ENCODE measurements at places on chromosomes 13 and 19. TPM values are rescaled to one million over a fixed set of nuclear protein-coding genes. Genes with fewer than 3 reads are reported as not detected.

- DNase-seq, result peak; percentile 9
Observed at GRCh38 chr13:26465514-26465913, 92.0 kb upstream of the WASF3 start.

- no peak for DNase-seq
Observed at GRCh38 chr13:35293579-35294226, 182.8 kb downstream of the MAB21L1 start.

DNA sequence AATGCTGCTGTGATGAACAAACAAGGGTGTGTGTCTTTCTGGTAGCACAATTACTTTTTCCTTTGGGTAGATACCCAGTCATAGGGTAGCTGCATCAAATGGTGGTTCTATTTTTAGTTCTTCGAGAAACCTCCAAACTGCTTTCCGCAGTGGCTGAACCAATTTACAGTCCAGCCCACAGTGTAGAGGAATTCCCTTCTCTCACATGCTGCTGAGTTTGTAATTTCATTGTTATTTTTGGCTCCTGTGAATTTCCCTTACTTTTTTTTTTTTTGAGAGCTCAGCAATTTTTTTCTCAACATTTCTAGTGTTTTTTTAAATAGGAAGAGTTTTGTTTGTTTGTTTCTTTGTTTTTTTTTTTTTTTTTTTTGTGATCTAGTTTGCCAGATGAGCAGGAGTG, 37.5 kb upstream of the ADGRE1 start:
- no peak for DNase-seq

DNA sequence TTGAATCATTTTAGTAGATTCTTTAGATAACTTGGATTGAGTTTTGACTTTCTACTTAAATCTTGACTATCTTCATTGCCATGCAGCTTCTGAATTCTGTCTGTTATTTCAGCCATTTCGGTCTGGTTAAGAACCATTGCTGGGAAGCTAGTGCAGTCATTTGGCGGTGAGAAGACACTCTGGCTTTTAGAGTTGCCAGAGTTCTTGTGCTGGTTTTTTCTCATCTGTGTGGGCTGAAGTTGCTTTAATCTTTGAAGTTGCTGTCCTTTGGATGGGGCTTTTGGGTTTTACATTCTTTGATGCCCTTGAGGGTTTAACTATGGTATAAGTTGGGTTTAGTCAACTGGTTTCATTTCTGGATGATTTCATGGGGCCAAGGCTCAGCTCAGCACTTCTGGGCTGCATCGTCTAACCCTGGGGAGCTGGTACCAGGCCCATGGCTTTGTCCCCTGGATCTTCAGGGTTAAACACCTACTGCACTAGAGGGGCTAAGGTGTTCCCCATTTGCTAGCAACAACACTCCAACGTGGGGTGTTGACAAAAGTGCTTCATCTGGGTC, 10.0 kb upstream of the IGFL2 start:
- DNase-seq, result no peak

The FFAR2 gene
- total RNA-seq, result not detected

GRCh38 chr19:51027873-51028272, 1.5 kb upstream of the KLK11 start:
- DNase-seq, result no peak

DNA sequence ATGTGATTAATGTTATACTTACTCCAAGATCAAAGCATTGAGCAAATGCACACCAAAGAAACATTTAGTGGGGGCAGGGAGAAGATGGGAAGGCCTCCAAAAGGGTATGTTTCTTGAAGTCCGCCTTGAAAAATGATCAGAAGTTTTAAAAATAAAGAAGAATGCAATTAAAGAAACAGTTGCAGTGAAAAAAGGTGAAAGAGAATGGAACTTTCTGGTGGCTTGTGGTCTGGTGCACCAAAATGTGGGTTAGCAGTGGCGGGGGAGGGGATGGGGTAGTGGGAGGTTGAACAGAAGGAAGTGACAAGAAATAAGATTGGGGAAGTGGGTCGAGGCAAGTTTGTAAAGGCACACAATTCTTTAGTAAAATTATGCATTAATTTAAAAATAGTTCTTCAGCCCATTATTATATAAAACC, 2.5 kb downstream of the LCP1 start:
- DNase-seq, result no peak

- DNase-seq, result no peak
Observed at GRCh38 chr19:39399668-39400050, 7.0 kb upstream of the ZFP36 start.

The FCAR gene
- not detected for total RNA-seq

The CYTH2 gene
- total RNA-seq, result 93.8 TPM

The LYL1 gene
- 0.34 TPM for total RNA-seq

- DNase-seq, result no peak
Observed at GRCh38 chr13:23059173-23059572, 121.6 kb upstream of the SGCG start.

DNA sequence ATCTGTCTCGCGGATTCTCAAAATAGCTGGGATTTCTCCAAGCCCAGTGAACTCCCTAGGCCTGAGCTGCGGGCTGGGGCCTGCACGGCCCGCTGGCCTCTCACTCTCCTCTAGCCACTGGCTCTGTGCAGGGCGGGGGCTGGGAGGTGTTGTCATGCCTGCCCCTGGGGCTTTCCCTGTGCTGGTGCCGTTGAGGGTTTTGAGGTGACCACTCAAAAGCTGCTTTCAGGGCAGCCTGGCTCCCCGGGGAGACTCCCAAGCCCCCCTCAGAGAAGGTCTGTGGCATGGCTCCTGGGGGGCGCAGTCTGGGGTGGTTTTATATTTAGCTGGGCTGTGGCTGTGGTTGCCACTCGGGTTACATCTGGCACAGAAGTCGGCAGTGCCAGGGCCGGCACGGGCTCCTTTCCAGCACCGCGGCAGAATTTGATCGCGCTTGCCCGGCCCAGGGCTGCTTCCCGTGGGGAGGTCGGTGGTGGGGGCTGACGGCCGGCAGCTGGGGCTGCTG, 10.0 kb downstream of the NDUFB7 start:
- peak; percentile 61 for DNase-seq

The LACC1 gene
- total RNA-seq, result 8.6 TPM

- no peak for DNase-seq
Observed at GRCh38 chr13:98451676-98452470, 125.0 kb downstream of the STK24 start.

- DNase-seq, result no peak
Observed at GRCh38 chr13:27193496-27193895, 21.9 kb upstream of the USP12 start.

DNA sequence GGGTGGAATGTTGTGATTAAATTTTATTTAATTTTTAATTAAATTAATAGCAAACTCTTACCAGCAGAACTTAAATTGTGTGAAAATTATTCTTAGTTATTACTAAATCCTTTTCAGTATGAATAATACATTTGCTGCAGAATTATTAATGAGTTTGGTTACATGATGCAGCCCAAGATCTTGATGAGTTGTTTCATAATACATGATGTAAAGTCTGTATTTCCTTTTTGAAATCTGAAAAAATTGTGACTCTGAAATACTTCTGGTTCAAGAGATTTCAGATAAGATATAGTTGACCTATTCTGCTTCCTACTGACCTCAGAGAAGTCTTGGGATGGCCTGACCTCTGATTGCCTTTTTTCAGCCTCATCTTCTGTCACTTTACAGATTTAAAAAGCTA, 11.1 kb downstream of the SAE1 start:
- no peak for DNase-seq

GRCh38 chr19:55176076-55176475, 4.0 kb downstream of the SYT5 start:
- no peak for DNase-seq

DNA sequence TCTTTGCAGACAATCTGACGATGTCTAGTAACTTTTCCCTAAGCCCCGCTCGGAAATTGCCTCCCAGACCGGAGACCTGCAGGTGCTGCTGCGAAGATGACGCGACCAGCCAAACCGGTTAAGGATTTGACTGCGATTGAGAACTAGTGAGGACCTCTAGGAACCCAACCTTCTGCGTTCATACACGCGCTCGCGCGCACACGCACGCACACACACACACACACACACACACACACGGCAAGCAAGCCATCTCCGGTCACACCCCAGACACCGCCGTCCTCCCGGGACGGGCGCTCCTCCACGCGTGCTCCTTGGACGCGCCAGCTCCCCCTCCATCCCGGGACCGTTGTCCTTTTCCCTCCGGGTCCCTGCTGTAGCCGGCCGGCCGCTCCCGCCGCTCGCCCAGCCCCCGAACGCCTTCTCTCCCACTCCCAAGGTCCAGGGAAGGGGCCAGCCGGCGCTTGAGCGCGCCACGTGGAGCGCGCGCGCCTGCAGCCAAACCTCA, 1.2 kb downstream of the TBC1D4 start:
- peak; percentile 42 for DNase-seq

DNA sequence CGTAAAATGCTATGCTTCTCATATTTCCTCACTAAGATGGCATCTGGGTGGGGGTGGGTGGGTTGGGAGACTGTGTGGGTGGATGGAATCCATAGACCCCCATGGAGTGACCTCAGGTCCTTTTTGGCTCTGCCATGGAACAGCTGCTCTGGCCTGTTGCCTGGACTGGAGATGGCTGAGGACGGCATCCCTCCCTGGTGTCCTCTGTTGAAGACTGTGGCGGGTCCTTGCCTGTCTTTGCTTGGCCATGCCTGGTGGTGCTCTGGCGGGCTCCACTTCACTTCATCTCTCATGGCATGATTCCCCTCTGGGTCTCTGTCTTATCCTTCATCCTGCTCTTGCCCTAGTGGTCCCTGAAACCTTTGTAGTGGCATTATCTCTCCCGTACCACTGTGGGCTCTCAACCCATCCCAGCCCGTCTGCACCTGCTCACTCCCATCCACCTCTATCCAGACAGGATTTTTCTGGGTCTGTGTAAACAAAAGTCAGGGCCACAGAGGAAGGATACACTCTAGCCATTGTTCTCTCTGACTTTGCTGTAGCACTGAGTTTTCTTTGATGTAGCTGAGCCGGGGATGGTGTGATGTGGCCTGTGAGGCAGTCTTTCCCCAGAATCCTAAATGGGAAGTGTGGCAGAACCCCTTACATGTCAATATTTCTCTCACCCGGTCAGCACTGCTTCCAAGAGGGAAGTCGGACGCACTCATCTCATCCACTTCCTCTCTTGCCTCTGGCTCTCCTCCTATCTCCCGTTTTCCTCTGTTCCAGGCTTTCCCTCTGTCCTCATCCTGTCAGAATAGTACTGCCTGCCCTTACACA, 36.1 kb downstream of the WDFY2 start:
- no peak for DNase-seq

GRCh38 chr13:107819071-107819470, 396.3 kb downstream of the LIG4 start:
- no peak for DNase-seq

The NECTIN2 gene
- 73.7 TPM for total RNA-seq

The OR7D2 gene
- total RNA-seq, result not detected

The BICRA gene
- total RNA-seq, result 0.89 TPM

The CEACAM16 gene
- not detected for total RNA-seq

GRCh38 chr19:3862826-3863500, 5.9 kb downstream of the ZFR2 start:
- DNase-seq, result no peak

The ERICH6B gene
- not detected for total RNA-seq

- no peak for DNase-seq
Observed at GRCh38 chr19:35043906-35044305, 2.4 kb downstream of the HPN start.

The ZNF714 gene
- 14.6 TPM for total RNA-seq

GRCh38 chr13:30163441-30163840, 143.9 kb downstream of the KATNAL1 start:
- no peak for DNase-seq

- DNase-seq, result no peak
Observed at GRCh38 chr19:38556521-38557174, 61.1 kb downstream of the MAP4K1 start.

DNA sequence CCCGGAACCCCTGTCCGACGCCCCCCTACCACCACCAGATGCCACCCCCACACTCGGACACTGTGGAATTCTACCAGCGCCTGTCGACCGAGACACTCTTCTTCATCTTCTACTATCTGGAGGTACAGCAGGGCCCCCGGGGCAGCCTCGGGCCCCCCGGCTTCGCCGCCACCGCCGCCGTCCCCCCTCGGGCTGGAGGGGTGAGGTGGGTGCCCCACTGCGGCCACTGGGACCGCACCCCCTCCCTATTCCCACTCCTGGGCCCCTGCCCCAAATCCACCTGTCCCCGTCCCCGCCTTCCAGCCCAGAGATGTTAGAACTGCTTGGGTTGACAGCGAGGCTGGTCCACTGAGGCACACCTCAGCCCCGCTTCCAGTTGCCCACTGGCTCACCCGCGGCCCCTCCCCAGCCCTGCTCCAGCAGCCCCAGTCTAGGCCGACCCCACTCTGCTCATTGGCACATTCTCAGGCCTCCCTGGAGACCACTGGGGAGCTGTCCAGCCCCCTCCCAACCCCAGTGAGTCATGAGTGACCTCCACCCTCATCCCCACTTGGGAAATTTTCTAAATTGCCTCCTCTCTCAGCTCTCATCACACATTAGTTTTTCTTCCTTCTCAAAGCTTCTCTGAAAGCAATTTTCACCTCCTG, 6.5 kb downstream of the LENG1 start:
- no peak for DNase-seq

The MEX3D gene
- total RNA-seq, result 72.7 TPM

- DNase-seq, result peak; percentile 76
Observed at GRCh38 chr19:5345895-5346386, 5.3 kb upstream of the PTPRS start.

DNA sequence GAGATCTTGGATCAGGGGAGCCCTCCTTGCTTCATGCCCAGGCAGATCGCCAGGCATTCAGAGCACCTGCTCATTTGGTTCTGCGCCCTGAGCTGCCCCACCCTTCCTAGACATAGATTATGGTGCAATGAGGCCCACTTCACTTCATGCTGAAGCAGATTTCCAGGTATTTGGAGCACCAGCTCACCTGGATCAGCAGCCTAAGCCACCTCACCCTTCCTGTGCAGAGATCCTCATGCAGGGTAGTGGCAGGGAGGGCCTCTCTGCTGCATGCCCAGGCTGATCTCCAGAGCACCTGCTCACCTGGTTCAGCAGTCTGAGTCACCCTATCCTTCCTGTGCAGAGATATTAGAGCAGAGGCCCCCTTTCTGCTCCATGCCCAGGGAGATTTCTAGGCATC, 1966.1 kb downstream of the PCDH9 start:
- DNase-seq, result no peak

DNA sequence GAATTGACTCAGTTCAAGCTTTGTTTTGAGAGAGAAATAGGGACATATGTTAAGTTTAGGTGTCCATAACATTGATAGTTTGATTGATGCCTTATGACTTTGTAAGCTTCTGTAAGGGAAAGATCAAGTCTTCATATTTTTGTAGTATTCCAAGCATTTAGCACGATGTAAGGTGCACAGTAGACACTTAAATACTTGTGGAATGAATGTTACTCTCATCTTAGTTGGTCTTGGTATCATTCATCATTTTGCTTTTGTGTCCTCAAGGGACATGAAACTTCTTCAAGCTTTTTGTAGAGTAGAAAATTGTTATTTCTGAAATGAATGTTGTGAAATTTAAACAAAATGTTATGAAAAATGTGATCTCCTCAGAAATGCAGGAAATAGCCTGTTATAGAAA, 10.1 kb downstream of the TDRD3 start:
- no peak for DNase-seq

The PRODH2 gene
- not detected for total RNA-seq

DNA sequence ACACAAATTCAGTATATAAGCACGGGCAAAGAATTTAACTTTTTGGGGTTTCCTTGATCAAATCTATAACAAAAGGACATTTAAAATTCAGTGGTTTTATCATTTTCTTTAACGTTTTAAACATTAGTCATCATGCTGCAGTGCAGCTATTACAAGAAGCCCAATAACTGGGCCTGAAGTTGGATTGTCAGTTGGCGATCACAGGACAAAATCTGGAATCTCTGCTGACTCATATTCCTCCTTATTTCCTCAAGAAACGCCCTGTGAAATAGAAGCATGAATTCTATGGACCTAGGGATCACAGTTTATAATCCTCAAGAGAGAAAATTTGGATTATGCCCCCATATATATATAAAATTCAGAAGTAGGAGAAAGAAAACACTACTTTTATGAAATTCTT, 971.6 kb upstream of the MIR17HG start:
- no peak for DNase-seq

The DAND5 gene
- not detected for total RNA-seq

All from Daoy (cell line).